ENCODE measurements at places on chromosomes 16 and 17.

GRCh38 chr17:47810200-47810821 is 11.3 kb downstream of the OSBPL7 start:
- no peak for DNase-seq

GRCh38 chr16:60776281-60776680 is 1260.0 kb downstream of the CDH8 start:
- no peak for DNase-seq

GRCh38 chr17:32477220-32477619 is 9.6 kb upstream of the CDK5R1 start:
- DNase-seq: no peak

GRCh38 chr17:28738680-28739384 is 5.0 kb upstream of the TRAF4 start:
- DNase-seq: no peak

DNA sequence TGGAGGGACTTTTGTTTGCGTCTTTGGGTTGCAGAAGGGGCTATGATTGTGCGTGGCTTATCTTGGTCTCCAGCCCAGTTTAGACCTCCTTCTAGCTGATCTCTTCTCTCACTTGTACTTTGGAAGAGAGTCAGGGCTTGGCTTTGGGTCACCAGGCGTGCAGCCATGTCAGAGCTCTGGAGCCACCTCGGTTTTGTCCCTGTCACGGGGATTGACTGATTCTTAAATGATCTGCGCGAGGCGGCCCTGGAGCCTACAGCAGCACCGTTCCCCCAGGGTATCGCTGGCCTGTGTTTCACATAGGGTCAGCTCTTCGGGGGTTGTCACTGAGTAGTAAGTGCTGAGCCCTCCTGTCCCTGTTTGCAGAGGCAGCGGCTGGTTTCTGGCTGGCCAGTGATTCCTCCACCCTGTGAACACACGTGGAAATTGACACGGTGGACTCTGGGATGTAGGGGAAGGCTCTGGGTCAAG is 209.8 kb upstream of the CHMP6 start:
- DNase-seq: no peak
